ENCODE measurements at places on chromosomes 11 and 22.
A peak's percentile ranks its signal among the peaks of the same experiment; 100 is the strongest.

DNA sequence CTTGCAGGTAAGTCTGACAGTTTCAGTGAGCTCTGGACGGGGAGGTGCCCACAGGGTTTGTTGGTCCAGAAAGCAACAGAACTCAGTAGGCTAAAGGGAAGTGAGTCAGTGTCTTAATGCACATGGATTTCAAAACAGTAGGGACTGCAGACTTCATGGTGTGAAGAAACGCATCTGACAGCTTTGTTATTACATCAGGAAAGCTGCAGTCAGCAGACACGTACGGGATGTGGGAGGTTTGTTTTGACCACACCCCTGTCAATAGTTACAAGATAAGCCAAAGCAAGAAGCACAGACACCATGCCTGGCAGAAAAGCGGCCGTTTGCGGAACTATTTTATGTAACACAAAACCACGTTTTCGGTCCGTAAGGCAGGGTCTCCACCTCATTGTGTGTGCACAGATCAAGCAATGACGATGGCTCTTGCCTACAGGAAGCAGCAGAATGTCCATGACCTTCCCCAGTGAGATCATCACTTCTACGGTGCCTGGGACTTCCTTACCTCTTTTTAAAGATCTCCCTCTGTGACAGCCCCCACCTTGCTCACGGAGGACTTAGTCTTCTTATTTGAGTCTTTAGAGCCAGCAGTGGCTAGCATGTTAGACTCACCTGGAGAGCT lies 58.2 kb upstream of the FTH1 start:
- peak; percentile 85 for DNase-seq

DNA sequence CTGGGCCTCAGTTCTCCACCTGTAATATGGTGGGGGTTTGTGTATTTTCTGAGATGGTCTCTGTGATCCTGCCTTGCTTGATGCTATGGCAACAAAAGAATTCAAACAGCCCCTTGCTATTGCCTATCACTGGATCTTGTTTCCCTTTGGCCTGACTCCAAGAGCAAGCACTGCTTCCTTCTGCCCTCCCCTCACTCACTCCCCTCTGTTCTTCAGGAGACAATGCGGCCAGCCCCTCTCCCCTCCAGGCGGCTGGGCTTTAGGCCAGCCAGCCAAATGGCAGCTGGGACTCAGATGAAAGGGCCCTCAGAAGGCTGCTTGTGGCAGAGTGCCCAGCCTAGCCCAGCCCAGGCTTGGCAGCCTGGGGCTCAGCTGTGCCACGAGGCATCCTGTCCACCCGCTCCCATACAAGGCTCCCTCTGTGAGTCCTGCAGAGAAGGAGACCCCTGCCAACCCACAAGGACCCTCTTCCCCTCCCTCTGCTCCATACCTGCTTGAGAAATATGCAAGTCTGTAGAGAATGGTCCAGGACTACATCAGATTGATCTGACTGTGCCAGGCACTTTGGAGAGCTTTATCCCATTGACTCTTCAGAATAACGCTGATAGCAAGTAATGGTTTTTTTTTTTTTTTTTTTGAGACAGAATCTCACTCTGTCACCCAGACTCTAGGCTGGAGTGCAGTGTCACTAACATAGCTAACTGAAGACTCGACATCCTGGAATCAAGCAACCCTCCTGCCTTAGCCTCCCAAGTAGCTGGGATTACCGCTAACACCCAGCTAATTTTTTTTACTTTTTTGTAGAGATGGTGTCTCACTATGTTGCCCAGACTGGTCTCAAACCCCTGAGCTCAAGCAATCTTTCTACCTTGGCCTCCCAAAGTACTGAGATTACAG lies 7.6 kb upstream of the KCTD14 start:
- DNase-seq = no peak

DNA sequence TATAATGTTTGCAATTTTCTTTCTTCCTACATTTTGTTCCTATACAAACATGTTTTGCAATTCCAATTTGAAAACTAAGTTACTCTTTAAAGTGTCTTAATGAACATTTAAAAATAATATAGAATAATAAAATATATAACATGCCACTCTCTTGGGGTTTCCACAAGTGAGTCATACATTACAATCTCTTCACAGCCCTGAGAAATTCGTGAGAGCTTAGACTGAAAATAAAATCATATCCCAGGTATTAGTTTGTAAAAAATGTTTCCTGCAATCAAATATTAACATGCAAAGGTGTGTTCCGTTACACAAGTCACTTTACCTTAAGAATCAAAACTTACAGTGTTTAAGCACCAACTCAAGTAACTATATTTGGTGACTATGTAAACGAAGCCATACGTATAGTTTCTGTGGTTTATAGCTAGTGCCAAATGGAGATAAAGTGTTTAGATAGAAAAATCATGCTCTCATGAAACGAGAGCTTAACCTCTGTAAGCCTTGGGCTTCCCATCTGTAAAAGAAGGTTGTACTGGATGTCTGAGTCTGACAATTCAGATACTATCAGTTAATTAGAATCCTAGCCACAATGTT lies 253.6 kb upstream of the ANO3 start:
- DNase-seq = no peak

DNA sequence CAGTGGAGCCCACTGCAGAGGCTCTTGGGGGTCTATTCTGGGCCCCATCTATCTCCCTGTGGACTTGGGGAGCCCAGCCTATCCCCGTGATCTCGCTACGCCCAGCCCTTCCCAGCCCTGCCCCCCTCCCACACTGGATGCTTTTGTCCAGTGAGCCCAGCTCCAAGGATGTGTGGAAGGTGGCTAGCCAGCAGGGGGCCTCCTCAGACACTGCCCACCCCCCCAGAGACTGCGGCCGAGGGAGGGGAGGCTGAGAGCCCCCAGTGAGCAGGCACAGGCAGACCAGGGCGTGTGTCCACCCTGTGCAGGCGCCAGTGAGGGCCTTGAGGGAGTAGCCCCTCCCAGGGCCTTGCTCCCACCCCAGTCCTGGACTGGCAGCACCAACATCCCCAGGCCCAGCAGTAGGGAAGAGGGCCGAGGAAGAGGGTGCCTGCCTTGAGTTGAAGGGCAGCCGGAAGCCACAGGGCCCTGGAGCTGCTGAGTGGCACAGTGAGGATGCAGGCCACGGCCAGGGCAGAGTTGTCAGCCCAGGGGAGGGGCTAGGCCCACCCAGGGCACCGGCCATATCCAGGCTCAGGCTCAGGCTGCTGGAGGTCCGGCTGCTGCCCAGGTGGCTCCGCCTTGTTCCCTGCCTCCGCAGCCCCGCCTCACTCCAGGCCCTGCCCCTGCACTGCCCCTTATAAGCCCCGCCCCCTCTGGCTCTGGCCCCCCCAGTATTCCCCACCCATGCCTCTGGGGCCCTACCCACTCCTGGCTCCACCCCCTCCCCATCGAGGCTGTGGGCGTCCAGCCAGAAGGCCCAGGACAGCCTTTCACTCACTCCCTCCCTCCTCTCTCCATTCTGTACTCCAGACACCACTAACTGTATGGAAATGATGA lies 28.0 kb downstream of the MOB2 start:
- no peak for DNase-seq

DNA sequence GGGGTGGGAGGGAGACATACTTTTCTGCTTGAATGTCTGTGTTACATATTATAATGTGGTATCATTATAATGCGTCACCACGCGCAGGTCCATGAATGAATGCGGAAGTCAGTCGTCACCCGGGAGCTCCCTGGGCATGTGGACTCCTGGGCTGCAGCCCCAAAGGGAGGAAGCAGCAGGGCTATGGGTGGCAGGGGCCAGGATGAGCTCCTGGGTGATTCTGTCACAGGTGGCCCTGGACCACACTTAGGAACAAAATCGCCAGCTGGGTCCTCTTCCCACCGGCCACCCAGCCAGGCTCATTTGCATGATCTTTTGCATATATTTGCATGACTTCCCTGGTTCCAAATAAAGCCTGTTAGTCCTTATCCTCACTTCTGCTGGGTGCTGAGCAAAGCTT lies 51.2 kb downstream of the KCNJ4 start:
- no peak for DNase-seq

DNA sequence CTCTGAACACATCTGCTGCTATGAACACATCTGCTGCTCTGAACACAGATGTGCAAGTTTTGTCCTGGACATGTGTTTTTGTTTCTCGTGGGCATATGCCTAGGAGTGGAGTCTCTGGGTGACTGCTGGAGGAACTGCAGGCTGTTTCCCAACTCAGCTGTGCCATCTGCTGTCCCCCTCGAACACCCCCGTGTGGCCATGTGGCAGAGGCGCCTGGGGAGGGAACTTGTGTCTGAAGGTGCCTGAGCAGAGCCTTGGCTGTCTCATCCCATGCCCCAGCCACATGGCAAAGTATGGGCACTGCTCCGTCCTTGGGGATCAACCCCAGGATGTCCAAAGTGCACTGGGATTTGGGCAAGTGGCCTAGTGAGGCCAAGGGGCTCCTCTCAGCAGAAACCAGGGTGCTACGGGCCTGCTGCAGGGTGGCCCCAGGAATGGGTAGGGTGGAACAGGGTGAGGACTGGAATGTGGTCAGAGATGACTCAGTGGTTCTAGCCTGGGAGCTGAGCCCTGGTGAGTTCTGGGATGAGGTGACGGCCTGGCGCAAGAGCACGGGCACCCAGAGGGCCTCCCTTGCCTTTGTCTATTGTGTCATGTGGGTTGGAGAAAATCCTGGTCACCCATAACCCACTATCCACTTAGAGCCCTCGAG lies 14.7 kb downstream of the GATD1 start:
- no peak for DNase-seq

- DNase-seq = peak; percentile 5
Observed at GRCh38 chr22:40855979-40856512, 393 bp downstream of the ST13 start.

GRCh38 chr22:35995772-35996171 lies 32.9 kb downstream of the RBFOX2 start:
- DNase-seq = no peak

GRCh38 chr11:74534216-74534945 lies 40.9 kb upstream of the LIPT2 start:
- DNase-seq = no peak

DNA sequence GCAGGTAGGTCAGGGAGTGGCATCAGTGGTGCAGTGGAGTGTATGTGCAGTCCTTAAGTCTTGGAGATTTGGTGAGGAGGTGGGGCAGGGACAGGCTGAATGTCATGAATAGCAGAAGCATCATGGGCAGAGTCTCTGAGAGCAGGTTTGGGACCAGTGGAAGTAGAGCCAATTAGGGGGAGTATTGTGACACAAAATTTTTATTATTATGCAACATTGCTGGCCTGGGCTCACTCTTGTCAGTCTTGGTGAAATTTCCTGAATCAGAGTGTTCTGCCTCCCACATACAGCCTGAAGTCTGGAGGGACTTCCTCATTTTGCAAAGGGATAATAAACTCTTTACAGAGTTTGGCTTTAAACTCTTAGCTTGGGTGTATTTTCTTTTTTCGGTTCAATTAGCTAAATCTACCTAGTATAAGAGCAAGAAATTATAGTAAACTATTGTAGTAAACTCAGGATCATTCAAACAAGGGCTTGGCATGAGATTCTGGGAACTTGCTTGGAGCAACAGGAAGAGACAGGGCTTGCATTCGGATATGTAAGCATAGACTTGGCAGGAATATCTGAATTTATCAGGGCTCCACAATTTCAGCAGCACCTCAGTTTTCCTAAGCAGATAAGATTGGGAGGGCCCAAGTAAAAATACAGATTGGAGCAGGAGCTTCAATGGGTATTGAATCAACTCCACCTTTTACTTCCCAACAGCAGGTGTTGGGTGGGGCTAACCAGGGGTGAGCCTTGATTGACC lies 67.7 kb downstream of the FDX1 start:
- no peak for DNase-seq

- DNase-seq = no peak
Observed at GRCh38 chr11:80900265-80900664, 1459.4 kb upstream of the TENM4 start.

DNA sequence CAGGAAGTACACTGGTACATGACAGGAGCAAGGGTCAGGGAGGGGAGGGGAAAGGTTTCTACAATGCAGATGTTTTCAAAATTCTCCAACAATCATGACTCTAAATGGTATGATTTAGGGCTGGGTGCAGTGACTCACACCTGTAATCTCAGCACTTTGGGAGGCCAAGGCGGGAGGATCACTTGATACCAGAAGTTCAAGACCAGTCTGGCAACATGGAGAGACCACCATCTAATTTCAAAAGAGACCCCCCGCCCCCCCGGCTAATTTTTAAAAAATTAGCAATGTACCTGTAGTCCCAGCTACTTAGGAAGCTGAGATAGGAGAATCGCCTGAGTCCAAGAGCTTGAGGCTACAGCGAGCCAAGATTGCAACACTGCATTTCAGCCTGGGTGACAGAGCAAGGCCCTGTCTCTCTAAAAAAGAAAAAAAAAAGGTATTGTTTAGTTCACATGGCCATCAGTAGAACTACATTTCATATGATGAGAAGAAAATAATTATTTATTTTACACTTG lies 15.9 kb upstream of the OLFML1 start:
- DNase-seq = no peak

DNA sequence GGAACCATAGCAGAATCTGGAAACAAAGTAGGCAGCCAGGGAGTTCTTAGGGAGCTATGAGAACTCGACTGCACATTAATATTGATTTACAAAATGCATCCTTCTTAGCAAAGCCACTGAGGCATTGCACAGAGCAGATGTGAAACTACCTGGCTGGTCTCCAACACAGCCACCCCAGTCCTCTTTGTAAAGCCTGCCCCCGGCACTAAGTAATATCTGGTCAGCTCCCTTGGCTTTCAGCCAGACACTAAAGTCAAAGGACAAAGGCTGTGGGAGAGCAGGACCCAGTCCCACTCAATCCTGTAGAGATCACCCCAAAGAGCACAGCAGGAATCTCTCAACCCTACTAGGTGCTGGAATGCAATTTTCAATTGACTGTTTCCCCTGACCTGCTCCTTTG lies 12.8 kb downstream of the XRRA1 start:
- no peak for DNase-seq

DNA sequence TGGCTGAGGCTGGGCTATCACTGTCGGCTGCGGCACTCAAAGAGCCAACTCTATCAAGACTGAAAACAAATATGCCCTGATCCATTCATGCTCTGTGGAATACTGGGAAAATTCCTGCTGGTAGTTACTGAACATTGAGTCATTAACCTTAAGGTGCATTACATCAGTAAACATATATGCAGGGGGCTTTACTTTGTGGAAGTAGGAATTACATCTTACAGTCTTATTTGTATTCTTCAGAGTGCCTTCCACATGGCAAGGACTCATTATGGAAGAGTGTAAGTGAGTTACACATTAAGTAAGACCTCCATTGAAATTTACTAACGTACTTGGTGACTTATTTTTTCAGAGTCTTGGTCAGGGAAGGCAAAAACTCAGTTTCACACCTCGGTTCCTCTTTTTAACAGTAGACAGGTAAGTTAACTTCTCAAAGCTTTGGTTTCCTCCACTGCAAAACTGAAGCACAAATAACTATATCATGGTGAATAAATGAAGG lies 4.5 kb downstream of the OR5B21 start:
- no peak for DNase-seq

DNA sequence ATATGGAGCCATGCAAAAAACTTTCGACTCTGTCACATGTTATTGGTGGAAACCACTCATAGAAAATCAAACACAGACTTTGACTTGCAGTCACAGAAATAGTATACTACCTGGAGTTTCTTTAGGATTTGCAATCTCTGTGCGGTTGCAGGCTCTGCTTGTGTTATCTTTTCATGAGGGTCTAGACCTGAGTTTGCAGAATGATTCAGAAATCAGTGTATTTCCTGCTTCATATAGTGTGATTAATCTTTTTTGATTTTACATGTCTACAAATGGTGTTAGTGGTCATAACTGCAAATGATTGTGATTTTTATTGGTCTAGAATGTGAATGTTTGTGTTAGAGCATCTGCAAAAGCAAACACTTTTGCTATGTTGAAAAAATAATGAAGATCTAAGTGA lies 690.2 kb downstream of the NTM start:
- DNase-seq = no peak

Data from T follicular helper cell (primary cell).